ENCODE measurements at places on chromosomes 6 and 20.

DNA sequence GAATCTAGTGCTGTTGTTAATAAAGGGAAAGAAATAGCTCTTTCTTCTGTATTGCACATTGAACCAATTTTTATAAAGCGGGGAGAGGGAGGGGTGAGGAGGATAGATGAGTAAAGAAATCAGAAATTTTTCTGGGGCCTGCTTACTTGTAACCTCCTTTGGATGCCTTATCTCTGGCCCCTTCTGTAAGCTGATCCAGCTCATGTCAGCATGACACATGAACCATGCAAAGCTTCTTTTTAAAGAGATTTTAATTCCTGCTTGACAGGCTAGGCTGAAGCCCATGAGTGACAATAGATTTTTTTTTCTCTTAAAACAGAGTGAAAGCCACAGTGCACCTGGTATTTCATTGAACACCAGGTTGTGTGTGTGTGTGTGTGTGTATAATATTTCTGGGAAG, 325.3 kb downstream of the PRL start:
- DNase-seq: no peak

- DNase-seq: no peak
Measured at GRCh38 chr6:87482366-87482765, 9.6 kb downstream of the SLC35A1 start.

DNA sequence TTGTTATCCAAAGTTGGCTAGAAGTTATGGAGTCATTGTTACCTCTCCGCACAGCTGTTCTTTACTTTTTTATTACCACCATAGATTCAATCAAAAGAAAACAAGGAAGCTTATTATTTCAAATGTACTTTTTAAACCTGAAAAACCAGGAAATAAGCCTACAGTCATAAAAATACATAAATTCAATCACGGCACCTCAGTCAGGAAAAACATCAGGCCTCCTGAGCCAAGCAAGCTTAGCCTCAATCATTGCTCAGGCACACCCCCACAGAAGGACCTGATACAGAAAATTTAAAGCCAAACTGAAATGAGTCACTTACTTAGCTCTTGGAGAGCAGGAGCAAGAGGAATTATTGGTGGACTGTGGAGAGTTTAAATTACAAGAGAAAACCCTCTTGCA, 44.3 kb downstream of the MARCKS start:
- DNase-seq: no peak

DNA sequence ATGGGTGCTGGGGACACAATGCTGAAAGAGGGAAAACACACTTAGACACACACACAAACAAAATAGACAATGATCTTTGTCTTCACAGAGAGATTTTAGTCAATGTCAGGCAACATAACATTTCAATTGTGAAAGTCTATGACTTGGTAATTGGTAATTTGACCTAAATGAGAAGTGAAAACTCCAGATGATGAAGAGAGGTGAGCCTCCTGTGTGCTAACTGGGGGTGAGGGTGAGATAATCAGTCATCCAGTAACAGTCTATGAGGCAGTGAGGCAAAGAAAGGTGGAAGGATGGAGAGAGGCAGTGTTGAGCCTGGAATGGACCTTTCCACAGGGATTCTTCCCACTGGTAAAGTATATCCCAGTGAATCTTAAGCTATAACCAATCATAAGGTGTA, 744.2 kb downstream of the MAFB start:
- DNase-seq: no peak

Data from sciatic nerve (tissue), 2 donors.